ENCODE measurements at places on chromosomes 12 and 14.

DNA sequence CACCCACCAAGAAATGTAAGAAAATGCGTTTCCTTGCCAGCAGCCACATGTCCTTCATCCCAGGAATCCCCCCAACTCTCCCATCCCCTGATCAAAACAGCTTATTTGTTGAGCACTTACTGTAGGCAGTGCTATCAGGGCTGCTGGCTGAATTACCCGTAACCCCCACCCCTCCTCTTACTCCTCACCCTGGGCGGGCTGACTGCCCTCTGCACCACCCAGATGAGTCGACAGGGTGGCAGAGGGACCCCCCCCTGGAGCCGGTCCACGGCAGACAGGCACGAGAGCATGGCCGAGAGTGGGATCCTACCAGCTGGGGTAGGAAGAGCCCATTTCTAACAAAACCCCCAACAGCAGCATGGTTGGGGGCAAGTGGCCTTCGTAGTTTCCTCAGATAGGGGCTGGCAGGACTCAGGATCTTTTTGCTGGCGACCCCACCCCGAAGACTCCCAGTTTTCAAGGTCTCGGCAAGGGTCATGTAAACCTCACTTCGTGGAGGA, 1.1 kb upstream of the RHOF start:
- DNase-seq, result no peak

DNA sequence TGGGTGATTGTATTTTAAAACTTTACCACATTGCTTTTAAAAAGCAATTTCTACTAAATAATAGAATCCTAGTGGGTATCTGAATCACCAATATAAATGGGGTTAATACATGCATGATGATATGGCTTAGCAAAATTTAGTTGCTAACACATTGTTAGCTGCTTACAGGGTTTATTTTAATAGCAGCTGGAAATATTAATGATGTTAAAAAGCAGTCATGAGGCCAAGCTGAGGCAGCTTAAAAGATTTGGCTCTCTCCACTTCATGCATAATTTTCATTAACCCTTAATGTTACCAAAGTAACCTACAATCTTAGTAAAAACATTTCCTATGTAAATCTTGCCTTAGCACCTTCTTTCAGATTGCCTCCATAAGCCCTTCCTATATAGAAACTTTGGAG, 49.2 kb upstream of the CNOT2 start:
- no peak for DNase-seq

DNA sequence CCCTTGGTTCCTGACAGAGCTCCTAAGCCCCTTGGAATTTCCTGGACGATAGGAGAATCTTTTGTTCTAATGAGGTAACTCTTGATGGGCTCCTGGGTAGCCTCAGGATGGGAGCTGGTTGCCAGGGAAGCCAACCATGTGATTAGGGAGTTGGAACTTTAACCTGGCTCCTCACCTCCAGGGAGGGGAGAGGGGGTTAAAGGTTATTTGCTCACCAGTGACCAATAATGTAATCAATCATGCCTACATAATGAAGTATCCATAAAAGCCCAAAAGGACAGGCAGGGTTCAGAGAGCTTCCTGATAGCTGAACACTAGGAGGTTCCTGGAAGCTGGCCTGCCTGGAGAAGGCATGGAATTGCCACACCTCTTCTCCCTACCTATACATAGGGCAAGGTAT, 6.2 kb upstream of the CNOT2 start:
- no peak for DNase-seq

DNA sequence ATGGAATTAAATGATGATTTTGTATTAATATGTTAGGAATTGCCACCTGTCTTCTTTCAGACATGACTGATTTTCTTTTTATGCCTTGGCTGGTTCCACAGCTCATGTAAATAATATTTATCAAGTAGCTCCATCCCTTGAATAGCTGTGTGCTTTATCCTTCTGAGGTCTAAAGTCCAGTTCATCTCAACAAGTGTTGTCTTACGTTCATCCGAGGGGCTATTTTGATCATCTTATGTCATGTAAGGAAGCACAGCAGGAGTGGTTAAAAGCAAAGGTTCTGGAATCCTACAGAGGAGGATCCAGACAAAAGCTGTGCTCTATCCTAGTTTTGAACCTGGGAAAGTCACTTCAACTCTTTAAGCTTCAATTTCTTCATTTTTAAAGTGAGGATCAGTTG, 123.7 kb upstream of the ATP2B1 start:
- DNase-seq, result no peak

- DNase-seq, result no peak
These were observed 43.0 kb downstream of the CCNK start for GRCh38 chr14:99524091-99524661.

Measured in stimulated activated naive CD4-positive, alpha-beta T cell (primary cell).